Hematopoietic multipotent progenitor cell (in vitro differentiated cells): ENCODE measurements at places on chromosomes 6 and 20. TPM values are rescaled to one million over a fixed set of nuclear protein-coding genes. Genes with fewer than 3 reads are reported as not detected.

- DNase-seq, result no peak
These were observed 2.5 kb upstream of the SLC44A4 start for GRCh38 chr6:31881136-31881859.

GRCh38 chr6:44102527-44102926, 24.7 kb downstream of the MRPL14 start:
- DNase-seq, result no peak

GRCh38 chr6:132830334-132830751, 16.0 kb downstream of the RPS12 start:
- no peak for DNase-seq

- no peak for DNase-seq
These were observed 31.1 kb upstream of the ENPP4 start for GRCh38 chr6:46098678-46099077.

GRCh38 chr6:127938701-127939100, 37.8 kb upstream of the THEMIS start:
- DNase-seq, result no peak

DNA sequence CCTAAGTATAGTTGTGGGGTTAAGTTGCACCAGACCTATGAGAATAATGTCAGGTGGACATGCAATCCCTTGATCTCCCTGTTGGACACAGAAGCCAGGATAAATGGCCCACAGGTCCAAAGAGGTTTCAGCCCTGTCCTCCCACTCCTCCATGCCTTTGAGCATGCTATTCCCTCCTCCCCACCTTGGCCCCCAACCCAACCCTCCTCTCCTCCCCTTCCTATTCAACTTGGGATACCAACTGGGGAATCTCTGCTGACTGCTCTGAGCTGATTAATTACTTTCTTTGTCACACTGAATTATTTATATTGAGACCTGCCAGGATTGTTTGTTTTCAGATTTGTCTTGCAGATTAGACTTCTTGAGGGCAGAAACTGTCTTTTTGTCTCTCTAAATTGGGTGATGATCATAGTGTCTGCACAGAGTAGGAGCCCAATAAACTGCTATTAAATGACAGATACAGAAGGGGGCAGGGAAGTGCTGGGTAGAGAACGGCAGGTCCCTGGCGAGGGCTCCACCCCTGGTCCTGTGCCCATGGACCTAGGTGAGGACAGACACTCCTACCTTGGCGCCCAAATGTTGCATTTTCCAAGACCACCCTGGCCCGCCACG, 120.9 kb downstream of the UNC5CL start:
- DNase-seq, result no peak

DNA sequence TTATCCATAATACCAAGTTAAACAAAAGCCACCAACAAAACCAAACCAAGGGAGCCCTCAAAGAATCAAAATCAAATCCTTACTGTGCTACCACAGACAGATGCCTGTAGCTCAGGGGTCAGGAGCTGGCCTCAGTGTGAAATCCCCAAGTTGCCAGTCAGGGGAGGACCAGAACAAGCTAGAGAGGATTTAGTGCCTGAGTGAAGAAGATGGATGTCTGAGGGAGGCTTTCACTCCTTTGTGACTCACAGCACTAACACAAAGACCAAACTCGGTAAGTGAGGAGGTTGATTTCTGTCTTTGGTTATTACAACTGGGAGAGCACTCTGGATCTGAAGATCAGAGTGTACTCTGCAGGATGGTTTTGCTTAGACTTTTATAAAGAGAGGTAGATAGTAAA, 189.9 kb upstream of the ZNF184 start:
- no peak for DNase-seq

DNA sequence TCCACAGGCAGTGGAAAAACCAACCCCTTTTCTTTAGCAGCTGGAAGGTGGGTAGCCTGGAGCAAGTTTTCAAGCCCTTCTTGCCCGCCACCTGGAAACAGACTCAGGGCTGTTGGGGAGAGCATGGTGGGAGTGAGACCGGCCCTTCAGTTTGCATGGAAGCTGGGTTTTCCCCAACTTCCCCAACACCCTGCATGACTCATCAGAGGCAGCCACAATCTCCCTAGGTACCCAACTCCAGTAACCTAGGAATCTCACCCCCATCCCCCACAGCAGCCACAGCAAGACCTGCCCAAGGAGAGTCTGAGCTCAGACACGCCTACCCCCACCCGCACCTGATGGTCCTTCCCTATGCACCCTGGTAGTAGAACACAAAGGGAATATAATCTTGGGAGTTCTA, 86.3 kb upstream of the IRAK1BP1 start:
- DNase-seq, result no peak

GRCh38 chr6:125824946-125825771, 34.4 kb downstream of the NCOA7 start:
- no peak for DNase-seq

The RPRD1B gene
- 14.5 TPM for total RNA-seq

The FAM83B gene
- under 0.01 TPM for total RNA-seq

The CLDN20 gene
- total RNA-seq, result not detected

The MUC22 gene
- total RNA-seq, result not detected

The BMP6 gene
- total RNA-seq, result 7.8 TPM

The HLA-A gene
- 1,432 TPM for total RNA-seq

The PRICKLE4 gene
- 4.6 TPM for total RNA-seq
